NCI-H1694 treated with DMSO at 0.1 percent for 48 hours (cell line): ENCODE measurements at places on chromosomes 11 and 22.

- DNase-seq, result no peak
Observed at GRCh38 chr22:35177811-35178210, 79.5 kb upstream of the HMGXB4 start.

DNA sequence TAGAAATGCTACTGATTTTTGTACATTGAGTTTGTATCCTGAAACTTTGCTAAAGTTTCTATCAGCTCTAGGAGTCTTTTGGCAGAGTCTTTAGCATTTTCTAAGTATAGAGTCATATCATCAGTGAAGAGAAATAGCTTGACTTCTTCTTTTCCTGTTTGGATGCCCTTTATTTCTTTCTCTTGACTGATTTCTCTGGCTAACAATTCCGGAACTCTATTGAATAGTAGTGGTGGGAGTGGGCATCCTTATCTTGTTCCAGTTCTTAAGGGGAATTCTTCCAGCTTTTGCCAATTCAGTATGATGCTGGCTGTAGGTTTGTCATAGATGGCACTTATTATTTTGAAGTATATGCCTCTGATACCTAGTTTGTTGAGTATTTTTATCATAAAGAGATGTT is 197.7 kb downstream of the AASDHPPT start:
- no peak for DNase-seq

- DNase-seq, result no peak
Observed at GRCh38 chr11:126800009-126800408, 200.6 kb downstream of the KIRREL3 start.

DNA sequence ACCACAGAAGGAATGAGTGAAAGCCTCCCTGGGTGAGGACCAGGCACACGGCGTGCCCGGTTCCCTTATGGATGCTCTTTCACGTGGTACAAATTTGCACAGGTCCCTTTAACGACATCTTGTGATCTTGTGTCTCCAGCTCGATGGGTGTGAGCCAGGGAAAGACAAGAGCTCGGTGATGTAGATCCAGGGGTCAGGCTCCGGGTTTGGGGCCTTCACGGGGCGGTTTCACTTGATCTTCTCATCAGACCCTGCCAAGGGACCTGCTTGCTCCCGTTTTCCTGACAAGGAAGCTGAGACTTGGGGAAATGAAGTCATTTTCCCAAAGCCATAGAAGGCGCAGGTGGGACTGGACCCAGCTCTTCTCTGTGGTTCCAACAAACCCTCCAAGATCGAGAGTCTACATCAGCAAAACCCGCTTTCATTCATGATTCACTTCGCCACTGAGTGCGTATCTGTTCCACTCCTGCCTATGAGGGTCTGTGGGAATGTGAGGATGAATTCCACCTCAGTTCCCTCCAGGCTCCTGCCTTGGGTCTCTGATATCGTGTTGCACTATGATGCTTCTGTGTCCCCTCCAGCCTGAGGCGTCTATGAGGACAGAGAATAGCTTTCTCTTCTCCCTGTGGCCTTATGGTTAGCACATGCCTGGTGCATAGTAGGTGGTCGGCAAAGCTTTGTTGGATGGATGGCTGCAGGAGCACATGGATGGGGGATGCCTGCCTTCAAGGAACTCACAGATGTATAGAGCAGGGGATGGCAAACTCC is 45.0 kb upstream of the ANO1 start:
- DNase-seq, result no peak

- no peak for DNase-seq
Observed at GRCh38 chr22:47094861-47095330, 332.4 kb downstream of the TBC1D22A start.

- no peak for DNase-seq
Observed at GRCh38 chr22:21963286-21963685, 10.6 kb upstream of the PPM1F start.

DNA sequence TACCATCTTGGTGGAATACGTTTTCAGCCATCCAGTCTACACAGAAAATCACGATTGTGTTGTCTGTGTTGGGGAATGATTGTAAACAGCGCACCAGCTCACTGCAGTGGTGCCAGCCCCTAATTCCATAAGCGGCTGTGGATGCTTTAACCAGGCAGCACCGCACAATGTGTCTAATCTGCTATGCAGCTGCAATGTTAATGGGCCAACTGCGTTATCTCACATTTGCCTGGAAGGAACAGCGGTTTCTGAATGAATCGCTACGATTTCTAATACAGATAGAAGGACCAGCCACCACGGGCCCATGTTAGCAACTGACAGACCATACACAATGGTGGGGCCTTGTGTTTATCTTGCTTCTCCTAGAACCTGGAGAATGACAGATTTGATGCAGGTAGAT is 384.5 kb upstream of the KIRREL3 start:
- DNase-seq, result no peak

GRCh38 chr11:71391796-71392195 is 56.4 kb downstream of the DHCR7 start:
- DNase-seq, result no peak

GRCh38 chr11:120766318-120766717 is 254.8 kb downstream of the GRIK4 start:
- no peak for DNase-seq

DNA sequence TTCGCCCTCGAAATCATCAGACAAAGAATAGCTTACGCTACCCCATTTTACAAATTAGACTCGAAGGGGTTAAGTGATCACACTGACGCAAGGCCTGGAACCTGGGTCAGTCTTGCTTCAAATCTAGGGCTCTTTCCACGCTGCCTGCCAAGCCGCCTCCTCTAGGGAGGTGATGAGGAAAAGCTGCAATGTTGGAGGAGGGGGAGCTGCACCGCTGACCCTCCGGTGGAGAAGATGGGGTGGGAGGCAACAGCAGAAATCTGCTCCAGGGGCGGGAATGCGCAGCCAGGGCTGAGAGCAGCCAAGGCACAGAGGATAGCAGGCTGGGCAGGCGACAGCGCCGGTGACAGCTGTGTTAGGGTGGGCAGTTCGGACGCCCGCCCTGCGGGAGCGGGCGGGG is 595 bp downstream of the SYVN1 start:
- no peak for DNase-seq

DNA sequence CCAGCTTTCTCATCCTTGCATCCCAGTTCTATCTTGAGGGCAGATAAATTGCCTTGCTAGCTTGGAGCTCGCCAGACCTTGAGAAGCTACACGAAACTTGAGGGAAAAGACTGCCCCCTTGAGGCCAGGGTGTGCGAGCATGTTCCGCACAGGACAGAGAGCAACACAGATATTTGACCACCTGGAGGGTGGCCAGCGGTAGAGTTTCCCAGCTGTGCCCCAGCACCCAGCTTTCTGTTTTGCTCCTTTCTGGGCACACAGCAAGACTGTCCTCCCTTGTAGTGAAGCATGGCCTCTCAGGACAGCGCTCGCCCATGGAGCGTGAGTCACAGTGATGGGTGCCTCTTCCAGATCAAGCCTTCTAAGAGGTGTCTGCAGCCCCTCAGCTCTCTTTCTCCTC is 23.5 kb downstream of the SPATA19 start:
- peak; percentile 2 for DNase-seq

GRCh38 chr22:39173787-39174497 is 21.5 kb upstream of the CBX7 start:
- no peak for DNase-seq

GRCh38 chr11:134665188-134665535 is 253.1 kb upstream of the B3GAT1 start:
- DNase-seq, result no peak

DNA sequence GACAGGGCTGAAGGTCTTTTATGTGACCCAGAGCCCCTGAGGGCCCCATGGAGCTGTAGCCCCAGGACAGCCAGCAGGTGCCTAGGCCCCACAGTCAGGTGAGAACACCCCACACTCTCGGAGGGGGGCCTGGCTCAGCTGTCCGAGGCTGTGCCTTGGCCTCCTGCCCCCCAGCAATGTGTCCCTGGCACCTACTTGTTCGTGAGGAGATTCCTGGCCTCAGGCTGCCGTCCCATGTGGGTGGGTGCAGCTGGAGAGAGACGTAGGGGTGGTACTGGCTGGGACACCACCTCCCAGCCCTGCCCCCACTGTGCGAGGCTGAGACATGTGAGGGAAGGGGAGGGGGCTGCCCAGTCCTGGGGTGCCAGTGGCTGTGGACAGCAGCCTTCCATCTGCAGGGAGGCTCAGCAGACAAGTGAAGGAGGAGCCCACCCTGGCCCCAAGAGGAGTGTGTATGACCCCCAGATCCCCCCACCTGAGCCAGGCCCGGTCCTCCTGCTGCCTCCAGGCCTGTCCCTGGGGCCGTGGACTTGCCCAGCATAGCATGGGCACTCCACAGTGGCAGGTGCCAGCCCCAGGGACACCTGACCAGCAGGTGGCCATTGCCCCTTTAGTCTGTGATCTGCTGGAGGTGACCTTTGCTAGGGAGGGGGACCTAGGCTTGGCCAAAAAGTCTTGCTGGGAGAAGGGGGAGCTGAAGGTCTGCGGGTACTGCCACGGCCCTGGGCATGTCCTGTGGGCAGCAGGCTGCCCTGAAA is 17.0 kb downstream of the IL17REL start:
- no peak for DNase-seq

DNA sequence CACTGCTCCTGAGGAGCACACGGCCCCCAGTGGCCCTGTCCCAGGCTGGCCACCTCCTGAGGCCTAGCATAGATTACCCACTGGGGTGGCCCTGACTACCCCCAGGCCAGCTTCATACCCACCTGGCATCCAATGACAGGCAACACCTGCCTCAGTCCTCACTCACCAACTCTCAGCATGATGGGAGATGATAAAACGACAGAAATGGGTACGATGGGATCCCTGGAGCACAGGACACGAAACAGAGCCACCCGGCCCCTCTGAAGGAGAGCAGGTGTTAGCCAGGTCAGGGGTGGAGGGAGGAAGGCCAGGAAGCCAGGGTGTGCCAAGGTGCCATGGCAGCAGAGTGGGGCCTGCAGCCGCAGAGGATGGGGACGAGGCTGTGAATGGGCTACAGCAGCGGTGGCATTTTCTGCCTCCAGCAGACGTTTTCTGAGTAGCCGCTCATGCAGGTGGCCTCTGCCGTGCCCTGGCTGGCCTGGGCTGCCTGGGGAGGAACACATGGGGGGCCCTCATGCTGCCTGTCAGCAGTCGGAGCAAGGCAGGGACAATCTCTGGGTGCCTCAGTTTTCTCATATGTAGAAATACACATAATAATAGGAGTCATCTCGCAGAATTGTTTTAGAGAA is 50.2 kb upstream of the FGF3 start:
- no peak for DNase-seq

- no peak for DNase-seq
Observed at GRCh38 chr11:33334627-33335026, 77.4 kb downstream of the HIPK3 start.

DNA sequence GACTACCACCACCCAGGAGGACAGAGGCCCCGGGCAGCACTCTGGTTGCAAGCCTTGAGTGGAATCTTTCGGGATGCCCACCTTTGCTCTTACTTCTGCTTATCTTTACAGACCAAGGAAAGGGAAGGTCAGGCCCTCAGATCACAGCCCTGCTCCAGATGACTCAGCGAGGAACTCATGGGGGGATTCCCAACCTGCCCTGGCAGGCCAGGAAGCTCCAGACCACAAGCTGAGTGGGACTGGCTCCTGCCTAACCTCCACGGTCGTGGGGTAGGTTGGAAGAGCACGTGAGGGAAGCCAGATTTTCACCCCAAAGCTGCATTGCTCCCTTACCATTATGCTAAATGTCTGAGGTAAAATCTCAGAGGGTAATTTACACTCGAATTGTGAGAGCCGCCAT is 11.8 kb downstream of the TBC1D10A start:
- no peak for DNase-seq
